SJCRH30 (cell line): ENCODE measurements at places on chromosomes 7 and 10. TPM values are rescaled to one million over a fixed set of nuclear protein-coding genes. Genes with fewer than 3 reads are reported as not detected.

DNA sequence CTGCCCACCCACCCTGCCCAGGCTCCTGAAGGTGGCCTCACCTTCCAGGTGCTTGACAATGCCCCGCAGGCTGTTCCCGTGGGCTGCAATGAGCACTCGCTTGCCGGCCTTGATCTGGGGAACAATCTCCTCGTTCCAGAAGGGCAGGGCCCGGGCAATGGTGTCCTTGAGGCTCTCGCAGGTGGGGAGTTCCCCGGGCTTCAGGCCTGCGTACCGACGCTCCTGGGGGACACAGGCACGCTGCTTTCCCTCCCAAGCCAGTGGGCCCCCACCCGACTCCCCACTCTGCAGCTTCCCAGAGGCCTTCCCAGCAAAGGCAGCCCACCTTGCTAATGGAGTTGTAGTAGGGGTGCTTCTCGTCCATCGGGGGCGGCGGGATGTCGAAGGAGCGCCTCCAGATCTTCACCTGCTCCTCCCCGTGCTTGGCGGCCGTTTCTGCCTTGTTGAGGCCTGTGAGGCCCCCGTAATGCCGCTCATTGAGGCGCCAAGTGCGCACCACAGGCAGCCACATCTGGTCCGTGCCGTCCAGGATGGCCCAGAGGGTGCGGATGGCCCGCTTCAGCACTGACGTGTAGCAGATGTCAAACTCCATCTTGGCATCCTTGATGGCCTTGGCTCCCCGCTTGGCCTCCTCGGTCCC, 456 bp downstream of the PGAM2 start:
- DNase-seq = no peak
- H3K27ac ChIP-seq = no peak overlapping the region
- no peak overlapping the region for H3K4me3 ChIP-seq

DNA sequence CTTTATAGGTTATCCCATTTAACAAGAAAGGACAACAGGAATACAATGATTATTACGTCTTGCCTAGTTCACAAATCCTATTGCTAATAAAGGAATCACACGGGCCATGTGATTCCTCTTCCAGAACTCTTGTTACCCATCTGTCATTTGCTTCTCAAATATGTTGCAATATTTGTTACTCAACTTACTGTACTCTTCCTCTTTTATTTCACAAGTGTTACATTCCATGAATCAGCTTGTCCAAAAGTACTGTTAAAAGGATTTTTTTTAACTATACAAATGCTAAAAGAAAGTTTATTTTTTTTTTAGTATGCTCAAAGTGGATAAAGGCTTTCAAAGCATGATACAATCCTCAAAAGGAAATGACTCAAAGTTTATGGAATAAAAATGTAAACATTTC, 3.9 kb upstream of the CD36 start:
- H3K36me3 ChIP-seq = no peaks in the 10 kb centered on the region
- H3K4me3 ChIP-seq = no peak overlapping the region
- no peak overlapping the region for H3K27ac ChIP-seq
- H3K27me3 ChIP-seq = no peaks in the 10 kb centered on the region; the same call in 1 of the 2 replicates
- no peak for DNase-seq

DNA sequence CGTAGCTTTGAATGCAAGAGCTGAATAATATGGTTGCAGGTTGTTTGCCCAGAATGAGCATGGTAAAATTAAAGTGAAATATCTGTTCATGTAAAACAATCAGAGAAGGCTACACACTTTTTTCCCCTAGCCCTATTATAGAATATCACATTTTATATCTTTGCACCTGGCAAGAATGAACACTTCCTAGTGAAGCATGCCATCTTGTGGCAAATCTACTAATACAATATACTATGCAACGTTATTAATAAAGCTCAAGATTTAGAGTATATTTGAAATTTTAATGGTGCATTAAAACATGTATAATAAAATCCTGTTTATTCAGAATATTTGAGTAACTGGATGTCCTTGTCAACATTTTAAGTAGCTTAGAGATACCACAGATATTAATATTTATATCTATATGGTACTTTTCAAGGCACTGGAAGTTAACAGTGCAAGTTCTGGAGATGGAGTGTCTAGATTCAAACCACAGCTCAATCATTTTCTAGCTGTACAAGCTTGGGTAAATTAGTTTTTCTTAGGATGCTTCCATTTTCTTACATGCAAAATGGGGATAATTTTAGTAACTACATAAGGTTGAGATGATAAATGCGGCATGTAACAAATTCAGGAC, 643.1 kb upstream of the SEMA3D start:
- peaks cover 11% of the 10 kb centered on the region for H3K4me1 ChIP-seq
- H3K27me3 ChIP-seq = no peaks in the 10 kb centered on the region
- DNase-seq = no peak
- H3K4me3 ChIP-seq = no peak overlapping the region

GRCh38 chr7:134174795-134175261, 47.7 kb downstream of the LRGUK start:
- H3K4me3 ChIP-seq = no peak overlapping the region
- no peaks in the 10 kb centered on the region for H3K27me3 ChIP-seq
- peak; percentile 25 for DNase-seq
- no peaks in the 10 kb centered on the region for H3K36me3 ChIP-seq
- H3K4me1 ChIP-seq = peaks cover 7% of the 10 kb centered on the region

DNA sequence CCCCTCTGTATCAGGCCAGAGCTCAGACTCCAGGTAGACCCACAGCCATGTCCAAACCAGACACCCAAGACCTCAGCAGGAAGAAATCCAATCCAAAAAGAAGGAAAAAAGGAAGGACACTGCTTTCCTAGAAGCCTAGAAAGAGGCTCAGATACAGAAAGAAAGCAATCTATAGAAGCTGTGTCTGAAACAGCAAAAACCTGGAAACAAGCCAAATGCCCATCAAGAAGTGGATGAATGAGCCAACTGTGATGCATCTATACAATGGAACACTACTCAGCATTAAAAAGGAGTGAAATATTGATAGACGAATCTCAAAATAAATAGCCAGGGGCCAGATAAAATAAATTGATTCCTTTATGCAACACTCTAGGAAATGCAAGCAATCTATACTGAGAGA, 31.6 kb downstream of the GRB10 start:
- H3K27ac ChIP-seq = no peak overlapping the region
- DNase-seq = no peak
- no peak overlapping the region for H3K4me3 ChIP-seq
- H3K36me3 ChIP-seq = no peaks in the 10 kb centered on the region
- H3K4me1 ChIP-seq = no peaks in the 10 kb centered on the region
- H3K27me3 ChIP-seq = peaks cover 2% of the 10 kb centered on the region

DNA sequence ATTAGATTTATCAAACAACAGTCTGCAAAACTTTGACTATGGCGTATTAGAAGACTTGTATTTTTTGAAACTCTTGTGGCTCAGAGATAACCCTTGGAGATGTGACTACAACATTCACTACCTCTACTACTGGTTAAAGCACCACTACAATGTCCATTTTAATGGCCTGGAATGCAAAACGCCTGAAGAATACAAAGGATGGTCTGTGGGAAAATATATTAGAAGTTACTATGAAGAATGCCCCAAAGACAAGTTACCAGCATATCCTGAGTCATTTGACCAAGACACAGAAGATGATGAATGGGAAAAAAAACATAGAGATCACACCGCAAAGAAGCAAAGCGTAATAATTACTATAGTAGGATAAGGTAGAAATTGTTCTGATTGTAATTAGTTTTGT, 31.4 kb downstream of the LRRC17 start:
- H3K36me3 ChIP-seq = peaks cover 31% of the 10 kb centered on the region
- no peak overlapping the region for H3K27ac ChIP-seq
- H3K4me1 ChIP-seq = no peaks in the 10 kb centered on the region

- DNase-seq = no peak
- no peak overlapping the region for H3K4me3 ChIP-seq
- H3K27me3 ChIP-seq = no peaks in the 10 kb centered on the region
- H3K4me1 ChIP-seq = no peaks in the 10 kb centered on the region
Measured at GRCh38 chr10:15464381-15464780, 93.3 kb upstream of the FAM171A1 start.

DNA sequence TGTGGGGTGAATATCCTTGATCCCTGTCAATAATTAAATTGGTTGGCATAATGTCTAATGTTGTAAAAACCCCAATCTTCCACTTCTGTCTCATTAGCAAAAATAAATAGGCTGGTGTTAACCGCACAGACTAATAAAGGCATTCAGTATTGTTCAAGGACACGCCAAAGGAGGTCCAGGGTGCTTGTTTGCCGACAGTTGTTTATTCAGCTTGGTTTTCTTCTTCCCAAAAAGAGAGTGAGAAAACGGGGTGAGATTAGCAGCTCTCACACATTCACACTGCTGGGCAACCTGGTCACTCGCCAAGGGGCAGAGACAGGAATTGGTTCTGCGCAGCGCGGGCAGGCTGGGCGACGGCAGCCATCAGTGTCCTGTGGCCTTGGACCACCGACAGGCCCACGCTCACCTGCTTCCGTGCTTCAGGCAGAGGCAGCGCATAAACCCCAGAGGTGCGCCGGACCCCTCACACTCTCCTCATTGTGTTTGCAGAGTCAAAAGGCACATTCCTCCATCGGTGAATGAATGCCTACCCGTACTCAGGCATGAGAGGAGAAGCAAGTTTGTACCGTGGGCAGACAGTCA, 26.2 kb upstream of the LMBR1 start:
- no peak overlapping the region for H3K4me3 ChIP-seq
- DNase-seq = no peak

GRCh38 chr10:109173937-109174336, 749.4 kb downstream of the XPNPEP1 start:
- no peaks in the 10 kb centered on the region for H3K27me3 ChIP-seq
- H3K4me1 ChIP-seq = peaks cover 3% of the 10 kb centered on the region
- no peak overlapping the region for H3K27ac ChIP-seq
- H3K4me3 ChIP-seq = no peak overlapping the region
- no peak for DNase-seq

DNA sequence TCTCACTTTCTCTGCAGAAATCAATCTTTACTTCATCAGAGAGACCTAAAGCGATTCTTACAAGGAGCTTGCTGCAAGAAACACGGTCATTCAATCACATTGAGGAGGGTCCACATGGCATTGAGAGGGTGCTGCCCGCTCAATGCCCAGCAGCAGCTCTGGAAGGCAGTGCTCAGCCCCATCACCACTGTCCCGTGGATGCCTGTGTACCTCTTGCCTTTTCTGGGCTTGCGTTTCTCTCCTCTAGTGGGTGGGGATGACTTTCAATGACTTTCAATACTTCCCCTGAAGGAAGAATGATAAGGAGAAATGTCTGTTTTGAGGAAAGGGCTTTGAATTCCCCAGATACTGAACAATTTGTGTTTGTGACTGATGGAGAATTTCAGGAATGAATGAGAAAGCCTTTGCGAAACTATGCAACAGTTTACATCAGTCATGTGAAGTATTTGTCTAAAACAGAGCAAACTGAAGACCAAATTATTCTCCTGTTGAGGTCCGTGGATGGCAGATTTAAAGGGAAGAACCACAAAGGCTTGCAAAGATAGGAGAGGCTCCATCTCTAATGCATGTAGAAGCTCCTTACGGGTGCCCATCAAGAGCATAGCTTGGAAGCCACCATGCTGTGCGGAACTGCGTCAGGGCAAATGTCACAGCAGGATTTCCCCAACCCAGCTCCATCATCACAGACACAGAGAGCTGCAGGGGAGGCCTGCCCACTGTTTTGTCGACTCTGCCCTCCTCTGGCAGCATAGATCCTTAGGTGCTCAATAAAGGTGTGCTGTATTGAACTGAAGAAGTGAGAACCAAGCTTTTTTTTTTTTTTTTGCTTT, 6.6 kb upstream of the ZNF22 start:
- no peaks in the 10 kb centered on the region for H3K4me1 ChIP-seq
- H3K36me3 ChIP-seq = no peaks in the 10 kb centered on the region; the same call in 1 of the 2 replicates
- no peaks in the 10 kb centered on the region for H3K27me3 ChIP-seq
- H3K27ac ChIP-seq = no peak overlapping the region
- no peak for DNase-seq
- H3K4me3 ChIP-seq = no peak overlapping the region

- no peak overlapping the region for H3K4me3 ChIP-seq
- H3K4me1 ChIP-seq = no peaks in the 10 kb centered on the region
- H3K36me3 ChIP-seq = no peaks in the 10 kb centered on the region
- no peaks in the 10 kb centered on the region for H3K27me3 ChIP-seq
Measured at GRCh38 chr7:20260223-20260622, 43.0 kb upstream of the MACC1 start.

- peaks cover 6% of the 10 kb centered on the region for H3K4me1 ChIP-seq
- no peaks in the 10 kb centered on the region for H3K27me3 ChIP-seq
- no peak overlapping the region for H3K27ac ChIP-seq
- no peak overlapping the region for H3K4me3 ChIP-seq
Measured at GRCh38 chr10:69067189-69067588, 20.7 kb upstream of the SRGN start.

- no peak overlapping the region for H3K27ac ChIP-seq
- no peak for DNase-seq
- H3K4me1 ChIP-seq = peaks cover 7% of the 10 kb centered on the region; the same call in 1 of the 2 replicates
- H3K36me3 ChIP-seq = no peaks in the 10 kb centered on the region
- H3K4me3 ChIP-seq = no peak overlapping the region
- no peaks in the 10 kb centered on the region for H3K27me3 ChIP-seq
Measured at GRCh38 chr10:70564113-70564725, 38.3 kb downstream of the PRF1 start.

DNA sequence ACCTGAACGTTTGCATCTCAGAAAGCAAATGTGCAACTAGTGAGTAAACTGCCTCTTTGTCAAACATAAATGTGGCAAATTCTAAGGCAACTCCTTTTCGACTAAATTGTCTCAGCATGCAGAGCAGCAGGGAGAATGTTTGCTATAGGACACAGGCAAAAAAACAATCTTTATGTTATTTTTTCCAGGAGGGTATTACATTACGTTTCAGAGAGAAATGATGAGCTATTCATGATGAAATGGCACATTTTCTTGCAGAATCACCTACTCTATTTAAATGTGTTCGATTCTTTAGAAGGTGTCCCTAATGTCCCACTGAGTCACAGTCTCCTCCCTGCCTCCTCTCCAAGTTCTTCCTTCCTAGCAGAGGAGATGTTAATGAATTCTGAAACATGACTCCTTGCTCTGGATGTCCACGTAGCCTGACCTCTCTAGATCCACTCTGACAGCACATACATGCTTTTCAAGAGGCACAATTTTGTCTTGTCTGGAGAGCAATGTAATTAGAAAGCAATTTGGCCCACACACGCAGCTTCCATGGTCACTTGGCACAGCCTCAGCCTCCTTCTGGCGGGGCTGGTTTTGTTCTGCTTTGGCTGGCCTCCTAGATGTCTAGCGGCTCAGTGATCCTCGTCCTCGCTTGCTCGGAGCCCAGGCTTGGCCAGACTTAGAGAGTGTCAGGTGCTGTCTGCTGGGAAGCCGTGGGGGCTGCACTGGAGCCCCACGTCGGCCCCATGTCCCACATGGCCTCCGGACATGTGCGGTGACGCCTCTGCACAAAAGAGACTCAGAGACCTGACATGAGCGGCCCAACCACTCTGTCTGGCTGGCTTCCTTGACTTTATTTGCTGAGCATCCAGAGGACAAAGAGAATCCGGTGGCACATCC, 125.7 kb upstream of the ZNF438 start:
- peak; percentile 91 for DNase-seq
- H3K27ac ChIP-seq = peak overlapping the region; percentile 96
- no peaks in the 10 kb centered on the region for H3K36me3 ChIP-seq

Gene HABP2
- total RNA-seq = not detected in 2 replicates

Gene VSTM2A
- total RNA-seq = not detected in 2 replicates

Gene LEP
- not detected in 2 replicates for total RNA-seq
